Ecto neural progenitor cell (in vitro differentiated cells): ENCODE measurements at places on chromosomes 11 and 22.

GRCh38 chr22:23392420-23393121, 187.5 kb downstream of the IGLL1 start:
- no peak for DNase-seq

DNA sequence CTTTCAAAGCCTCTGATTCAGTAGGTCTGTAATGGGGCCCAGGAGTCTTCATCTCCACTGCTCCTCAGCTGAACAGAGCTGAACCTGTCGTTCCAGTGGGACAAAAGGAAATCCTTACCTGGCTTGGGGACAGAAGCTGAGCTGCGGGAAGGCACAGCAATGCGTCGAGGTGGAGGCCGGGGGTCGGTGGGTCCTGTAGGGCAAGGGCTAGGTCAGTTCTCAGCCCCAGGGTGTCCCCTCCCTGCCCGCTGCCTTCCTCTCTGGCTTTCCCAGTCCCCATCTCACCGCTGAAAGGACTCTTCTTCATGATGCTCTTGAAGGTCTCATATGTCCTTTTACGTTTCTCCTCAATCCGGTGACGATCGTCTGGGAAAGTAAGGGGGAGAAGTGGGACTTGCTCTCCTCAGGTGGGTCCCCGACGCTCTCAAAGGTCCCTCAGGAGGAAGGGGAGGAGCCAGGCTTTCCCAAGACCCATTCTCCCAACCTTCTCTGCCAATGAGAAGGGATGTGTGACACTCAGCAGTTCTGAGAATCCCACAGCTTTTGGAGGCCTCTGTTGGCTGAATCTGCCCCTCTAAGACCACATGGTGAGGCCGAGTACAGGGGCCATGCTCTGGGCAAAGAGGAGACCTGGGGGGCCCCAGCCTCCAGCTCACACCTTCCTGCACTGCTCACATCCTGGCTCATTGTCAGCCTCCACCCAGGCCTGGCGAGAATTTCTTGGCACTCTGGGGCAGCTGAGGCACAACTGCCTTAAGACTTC, 7.0 kb downstream of the RELA start:
- DNase-seq = no peak

DNA sequence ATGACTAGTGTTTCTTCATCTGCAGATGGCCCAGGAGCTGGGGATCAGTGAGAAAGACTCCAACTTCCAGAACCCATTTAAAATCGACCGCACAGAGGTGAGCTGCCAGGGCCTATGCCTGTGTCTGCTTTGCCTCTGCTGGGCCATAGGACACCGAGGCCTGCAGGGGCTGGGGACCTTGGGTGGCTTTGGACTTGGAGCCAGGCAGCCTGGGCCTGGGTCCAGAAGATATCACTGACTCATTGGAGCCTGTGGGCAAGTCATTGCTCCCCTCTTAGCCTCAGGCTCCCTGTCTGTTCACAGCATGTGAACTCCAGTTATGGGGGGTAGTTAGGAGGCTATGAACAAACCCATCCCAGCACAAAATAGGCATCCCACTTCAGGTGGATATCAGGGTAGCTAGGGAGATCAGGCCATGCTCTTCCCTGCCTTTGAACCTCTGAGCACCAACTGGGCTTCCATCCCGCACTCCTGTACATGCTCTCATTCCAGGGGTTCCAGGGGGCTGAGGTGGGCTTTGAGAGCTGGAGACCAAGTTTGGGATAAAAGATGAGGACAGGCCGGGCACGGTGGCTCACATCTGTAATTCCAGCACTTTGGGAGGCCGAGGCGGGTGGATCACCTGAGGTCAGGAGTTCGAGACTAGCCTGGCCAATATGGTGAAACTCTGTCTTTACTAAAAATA, 13.4 kb downstream of the CCDC134 start:
- no peak for DNase-seq

DNA sequence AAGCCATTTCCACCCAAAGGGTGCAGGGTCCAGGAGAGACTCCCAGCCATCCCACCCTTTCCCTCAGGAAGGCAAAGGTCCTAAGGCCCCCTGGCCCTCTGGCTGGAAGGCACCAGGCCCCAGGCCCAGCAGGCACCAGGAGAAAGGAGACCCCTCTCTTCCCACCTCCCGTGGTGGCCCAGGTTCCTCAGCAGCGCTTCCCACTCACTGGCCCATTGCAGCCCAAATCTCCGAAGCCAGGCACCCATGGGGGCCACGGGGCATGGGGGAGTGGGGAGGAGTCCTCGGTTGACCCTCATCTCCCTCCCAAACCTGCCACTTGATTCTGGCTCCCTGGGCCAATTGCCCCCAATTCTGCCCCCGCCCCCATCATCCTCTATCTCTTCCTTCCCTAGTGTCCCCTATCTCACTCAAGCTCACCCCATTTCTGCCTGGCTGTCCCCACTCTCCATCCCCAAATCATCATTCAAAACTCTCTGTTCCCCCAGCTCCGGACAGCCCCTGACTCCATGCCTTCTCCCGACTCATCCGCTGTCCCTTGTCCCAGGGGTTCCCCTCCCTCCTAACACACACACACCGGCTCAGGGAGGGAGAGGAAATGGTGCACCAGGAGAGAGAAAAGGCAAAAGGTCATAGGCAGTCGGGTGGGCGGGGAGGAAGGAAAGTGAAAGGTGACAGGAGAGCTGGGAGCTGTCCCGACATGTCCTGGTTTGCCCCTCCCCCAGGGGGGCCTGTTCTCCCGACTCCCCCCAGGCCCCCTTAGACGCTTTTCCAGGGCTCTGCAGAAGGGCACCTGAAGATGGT, 1.2 kb downstream of the LIF start:
- no peak for DNase-seq

- DNase-seq = no peak
These were observed 1.8 kb downstream of the TBC1D22A start for GRCh38 chr22:46764140-46764680.

DNA sequence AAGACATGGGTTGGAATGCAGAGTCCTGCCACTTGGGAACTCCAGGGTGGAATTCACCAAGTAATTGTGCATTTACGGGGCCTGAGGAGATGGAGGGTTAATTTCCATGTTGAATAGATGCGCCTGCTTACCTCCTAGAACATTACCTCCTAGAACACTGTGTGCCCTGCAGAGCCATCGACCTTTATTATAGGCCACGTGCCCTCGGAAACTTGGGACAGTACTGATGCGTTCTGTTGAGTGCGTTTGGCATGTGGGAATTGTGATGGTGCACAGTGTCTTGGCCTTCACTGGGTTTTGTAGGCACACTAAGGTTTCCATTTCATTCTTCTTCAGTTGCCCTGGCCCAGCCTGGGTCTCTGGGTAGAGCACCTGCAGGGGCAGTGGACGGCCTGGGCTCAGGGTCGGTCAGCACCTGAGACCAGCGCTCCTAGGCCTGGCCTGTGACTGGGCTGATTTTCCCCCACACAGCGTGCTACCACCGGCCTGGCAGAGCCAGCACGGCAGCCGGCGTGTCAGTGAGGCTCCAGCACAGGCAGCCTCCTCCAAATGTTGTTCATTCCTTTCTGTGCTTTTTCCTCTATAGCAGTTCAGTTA, 12.7 kb downstream of the TRMU start:
- no peak for DNase-seq

- DNase-seq = peak; percentile 66
These were observed 68.3 kb downstream of the PLEKHA7 start for GRCh38 chr11:16945671-16946469.

DNA sequence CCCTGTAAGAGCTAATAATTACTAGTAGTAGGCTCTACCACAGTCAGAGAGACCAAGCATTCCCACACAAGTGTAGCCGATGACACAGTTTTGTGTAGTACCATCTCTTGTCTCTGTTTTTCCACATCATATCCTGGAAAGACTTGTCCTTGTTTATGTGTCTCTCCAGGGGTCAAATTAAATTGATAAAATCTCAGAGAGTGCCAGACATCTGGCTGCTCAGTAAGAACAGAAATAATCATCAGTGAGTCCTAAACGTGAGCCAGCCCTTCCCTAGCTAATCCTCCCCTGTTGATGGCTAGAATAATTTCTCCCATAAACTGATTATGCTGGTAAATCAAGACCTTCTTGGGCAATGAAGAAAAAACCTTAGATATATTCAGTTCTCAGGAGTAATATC, 111.4 kb upstream of the GRAMD1B start:
- no peak for DNase-seq

GRCh38 chr11:118304568-118305248, at the start of gene CD3E:
TSS of gene CD3E (plus strand) at chr11:118304730. CDS start at chr11:118304953, 223 bp downstream.
- DNase-seq = no peak

- no peak for DNase-seq
These were observed 82.2 kb downstream of the RPS6KA4 start for GRCh38 chr11:64441127-64441526.

GRCh38 chr11:72735495-72736027, 16.6 kb downstream of the ARAP1 start:
- DNase-seq = no peak

GRCh38 chr11:66068154-66068821, 1.8 kb upstream of the PACS1 start:
- peak; percentile 87 for DNase-seq

DNA sequence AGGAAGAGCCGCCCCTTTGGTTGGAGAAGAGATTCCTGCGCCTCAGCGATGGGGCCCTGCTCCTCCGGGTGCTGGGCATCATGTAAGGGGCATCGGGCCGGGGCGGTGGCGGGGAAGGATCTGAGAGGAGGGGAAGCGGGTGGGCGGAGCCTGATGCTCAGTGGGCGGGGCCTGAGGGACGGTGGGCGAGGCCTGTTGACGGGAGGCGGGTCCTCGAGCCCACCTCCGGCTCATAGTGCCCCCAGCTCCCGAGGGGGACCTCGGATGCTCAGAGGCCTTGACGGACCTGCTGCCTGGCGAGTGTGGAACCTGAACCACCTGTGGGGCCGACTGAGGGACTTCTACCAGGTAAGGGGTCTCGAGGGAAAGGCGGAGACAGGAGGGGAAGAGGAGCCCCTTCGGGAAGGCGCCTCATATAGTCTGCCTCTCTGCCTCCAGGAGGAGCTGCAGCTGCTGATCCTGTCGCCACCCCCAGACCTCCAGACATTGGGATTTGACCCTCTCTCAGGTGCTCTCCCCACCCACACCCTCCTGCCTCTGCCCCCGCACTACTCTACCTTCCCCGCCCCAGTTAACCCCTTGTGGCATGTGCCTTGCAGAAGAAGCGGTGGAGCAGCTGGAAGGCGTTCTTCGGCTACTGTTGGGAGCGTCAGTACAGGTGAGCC, 799 bp downstream of the CCDC88B start:
- DNase-seq = peak; percentile 91

DNA sequence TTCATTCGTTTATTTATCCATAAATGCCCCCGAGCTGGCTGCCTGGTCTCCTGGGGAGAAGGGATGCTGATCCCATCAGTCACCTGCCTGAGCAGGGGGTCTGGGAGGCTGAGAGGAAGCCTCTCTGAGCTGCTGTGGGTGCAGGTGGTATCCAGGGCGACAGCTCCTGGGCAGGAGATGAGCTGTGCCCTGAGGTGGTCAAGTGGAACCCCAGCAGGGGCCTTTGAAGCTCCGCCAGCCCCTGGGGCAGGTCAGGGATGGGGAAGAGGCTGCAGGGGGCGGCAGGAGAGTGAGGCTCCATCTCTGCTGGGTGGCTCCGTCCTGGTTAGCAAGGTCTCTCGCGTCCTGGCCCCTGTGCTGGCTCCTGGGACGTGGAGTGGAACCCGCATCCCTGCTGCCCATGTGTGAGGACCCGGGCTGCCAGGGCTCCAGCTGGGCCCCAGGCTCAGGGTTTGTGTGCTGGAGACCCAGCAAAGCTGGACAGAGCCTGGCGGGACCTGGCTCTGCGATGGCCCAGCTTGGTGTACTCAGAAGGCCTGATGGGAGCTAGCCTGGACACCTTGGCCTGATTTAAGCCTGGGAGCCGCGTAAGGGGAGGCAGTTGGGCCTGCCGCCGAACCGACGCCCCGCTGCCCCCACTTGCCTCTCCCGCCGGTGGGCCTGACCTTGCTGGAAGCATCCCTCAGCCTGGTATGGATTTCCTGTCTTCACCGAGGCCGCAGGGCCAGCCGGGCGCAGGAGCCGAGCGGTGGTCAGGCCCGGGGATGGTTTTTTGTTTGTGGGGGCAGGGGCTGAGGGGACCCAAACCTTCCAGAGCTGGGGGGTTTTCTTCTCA, 44.5 kb downstream of the RTN4R start:
- no peak for DNase-seq

- DNase-seq = no peak
These were observed 73.3 kb upstream of the AMPD3 start for GRCh38 chr11:10381736-10382135.

- peak; percentile 28 for DNase-seq
These were observed 11.8 kb upstream of the FXYD2 start for GRCh38 chr11:117836077-117836960.

DNA sequence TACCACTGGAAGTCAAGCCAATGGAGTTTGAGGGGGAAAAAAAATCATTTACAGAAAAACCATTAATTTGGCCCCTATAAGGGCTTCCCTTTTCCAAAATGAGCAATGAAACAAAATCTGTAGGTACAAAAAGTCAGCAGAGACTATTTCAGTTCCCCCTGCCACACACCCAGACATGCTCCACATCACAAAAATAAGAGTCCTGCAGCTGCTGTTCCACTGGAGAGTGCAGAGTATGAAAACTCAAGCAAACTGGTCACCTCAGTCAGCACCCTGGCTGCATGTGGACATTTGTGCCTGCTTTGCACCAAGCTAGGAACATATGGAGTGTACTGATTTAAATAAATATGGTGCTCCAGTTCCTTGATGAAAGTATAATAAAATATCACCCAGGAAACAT, 15.1 kb downstream of the POU2AF1 start:
- DNase-seq = no peak

- DNase-seq = peak; percentile 56
These were observed 801 bp downstream of the SESN3 start for GRCh38 chr11:95229993-95230809.

GRCh38 chr22:40399621-40400020, 29.2 kb downstream of the SGSM3 start:
- no peak for DNase-seq

DNA sequence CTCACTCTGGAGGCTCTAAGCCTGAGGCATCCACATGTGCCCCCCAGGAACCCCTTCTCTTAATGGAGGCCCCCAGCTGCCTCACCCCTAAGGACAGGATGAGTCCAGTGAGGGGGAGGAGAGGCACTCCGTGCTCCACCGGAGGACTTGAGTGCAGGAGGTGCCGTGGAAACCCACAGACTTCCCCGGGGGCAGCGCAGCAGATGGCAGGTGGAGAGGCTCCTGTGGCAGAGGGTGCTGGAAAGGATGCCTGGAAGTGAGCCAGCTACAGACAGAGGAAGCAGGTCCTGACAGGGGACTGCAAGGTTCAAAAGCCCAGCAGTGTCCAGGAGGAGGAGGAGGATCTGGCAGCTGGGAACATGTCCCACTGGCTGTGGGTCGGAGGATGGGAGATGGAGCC, 1384.0 kb downstream of the TBC1D22A start:
- DNase-seq = no peak

GRCh38 chr11:44885065-44885810, 65.4 kb downstream of the TP53I11 start:
- no peak for DNase-seq

- no peak for DNase-seq
These were observed 112.1 kb downstream of the LRRC32 start for GRCh38 chr11:76558473-76558872.

DNA sequence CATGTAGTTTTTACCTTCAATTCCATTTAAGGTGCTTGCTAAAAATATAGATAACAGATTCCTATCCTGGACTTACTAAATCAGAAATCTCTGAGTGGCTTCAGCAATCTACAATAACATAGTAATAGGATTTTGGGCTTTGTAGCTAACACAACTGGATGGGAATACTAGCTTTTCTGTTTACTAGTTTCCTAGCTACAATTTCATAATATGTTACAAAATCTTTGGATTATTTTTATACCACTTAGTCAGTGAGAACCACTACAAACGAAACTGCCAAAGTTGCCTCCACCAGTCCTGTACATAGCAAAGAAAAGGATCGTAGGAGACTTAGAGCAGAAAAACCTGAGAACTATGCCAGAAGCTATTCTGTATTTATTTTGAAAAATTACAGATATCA, 87.7 kb upstream of the ANO3 start:
- no peak for DNase-seq
